ENCODE measurements at places on chromosomes 2 and 18. TPM values are rescaled to one million over a fixed set of nuclear protein-coding genes. Genes with fewer than 3 reads are reported as not detected.

Gene SLC40A1
- 5.0 TPM for total RNA-seq

Gene TFCP2L1
- 0.10 TPM for total RNA-seq

Gene MGAT4A
- 109 TPM for total RNA-seq

Gene TXNL1
- 66.2 TPM for total RNA-seq

DNA sequence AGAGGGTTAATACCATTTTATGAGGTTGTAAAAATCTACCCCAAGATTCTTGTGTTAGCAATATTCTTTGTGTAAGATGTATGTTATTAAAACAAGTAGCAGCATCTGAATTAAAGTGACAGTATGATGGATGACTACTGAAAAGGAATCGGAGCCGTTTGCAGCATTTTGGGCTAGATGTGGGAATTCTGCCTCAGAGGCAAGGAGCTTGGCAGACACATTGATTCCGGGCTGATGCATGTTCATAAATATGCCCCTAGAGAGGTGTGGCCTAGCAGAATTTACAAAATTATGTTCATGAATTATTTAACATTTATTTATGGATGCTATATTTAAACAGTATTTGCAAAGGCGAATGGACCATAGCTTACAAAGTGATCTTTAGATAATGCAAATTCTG, 389.0 kb upstream of the ETAA1 start:
- no peak for DNase-seq

- no peak for DNase-seq
These were observed 1076.5 kb upstream of the ZEB2 start for GRCh38 chr2:145596416-145596815.

DNA sequence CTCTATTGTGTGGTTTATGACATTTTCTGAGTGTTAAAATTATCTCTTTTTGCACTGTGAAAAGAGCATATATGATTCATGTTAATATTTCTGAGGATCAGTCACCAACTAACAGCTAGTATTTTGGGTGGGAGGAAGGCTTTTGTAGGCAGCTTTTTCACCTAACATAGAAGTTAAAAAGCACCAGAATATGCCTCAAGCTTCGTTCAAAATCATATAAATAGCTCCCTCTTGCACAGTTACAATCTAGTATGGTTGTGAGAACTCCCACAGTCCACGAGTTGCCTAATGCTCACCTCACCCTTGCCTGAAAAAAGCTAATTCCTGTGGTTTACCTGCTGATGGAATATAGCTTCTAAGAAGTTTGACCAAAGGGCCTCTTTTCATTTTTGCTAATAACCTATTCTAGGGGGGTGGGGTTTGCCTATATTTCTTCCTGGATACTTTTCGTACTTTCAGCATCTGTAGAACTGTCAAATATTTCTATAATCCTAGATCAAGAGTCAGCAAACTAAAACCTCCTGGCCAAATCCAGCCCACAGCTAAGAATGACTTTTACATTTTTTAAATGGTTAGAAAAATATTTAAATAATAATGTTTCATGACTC, 167.1 kb upstream of the FOSL2 start:
- no peak for DNase-seq

DNA sequence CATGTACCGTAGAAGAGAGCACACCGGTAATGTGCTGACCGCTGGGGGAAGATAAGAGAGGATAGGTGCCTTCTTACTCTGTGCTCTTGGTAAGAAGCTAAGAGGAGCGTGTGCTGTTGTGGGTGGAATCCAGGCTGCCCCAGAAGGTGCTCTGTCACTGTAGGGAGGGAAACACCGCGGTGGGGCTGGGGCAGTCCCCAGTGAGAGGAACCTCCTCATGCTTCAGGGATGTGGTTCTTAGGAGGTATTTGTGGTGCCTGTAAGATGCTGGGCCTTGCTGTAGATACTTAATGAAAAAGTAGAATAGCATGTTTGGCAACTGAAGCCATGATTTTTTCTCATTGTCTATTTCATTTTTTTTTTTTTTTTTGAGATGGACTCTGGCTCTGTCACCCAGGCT, 1.1 kb downstream of the COLEC11 start:
- peak; percentile 75 for DNase-seq

DNA sequence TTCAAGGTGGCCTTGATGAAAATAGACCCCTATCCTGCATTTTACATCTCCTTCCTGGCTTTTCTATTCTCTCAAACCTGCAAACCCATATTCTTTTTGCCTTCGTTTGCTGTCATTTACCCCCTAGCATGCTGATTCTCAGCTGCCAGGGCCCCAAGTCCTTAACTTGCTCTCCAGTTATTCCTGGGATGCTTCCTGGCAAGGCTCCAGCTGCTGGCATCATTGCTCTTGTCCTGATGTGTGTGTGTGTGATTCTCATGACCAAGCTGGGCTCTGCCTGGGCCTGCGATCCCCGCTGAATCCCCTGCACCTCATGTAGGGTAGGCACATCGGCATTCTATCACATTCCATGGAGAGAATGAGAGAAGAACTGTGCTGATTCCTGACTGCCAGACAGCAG, 11.9 kb downstream of the NPAS2 start:
- no peak for DNase-seq

DNA sequence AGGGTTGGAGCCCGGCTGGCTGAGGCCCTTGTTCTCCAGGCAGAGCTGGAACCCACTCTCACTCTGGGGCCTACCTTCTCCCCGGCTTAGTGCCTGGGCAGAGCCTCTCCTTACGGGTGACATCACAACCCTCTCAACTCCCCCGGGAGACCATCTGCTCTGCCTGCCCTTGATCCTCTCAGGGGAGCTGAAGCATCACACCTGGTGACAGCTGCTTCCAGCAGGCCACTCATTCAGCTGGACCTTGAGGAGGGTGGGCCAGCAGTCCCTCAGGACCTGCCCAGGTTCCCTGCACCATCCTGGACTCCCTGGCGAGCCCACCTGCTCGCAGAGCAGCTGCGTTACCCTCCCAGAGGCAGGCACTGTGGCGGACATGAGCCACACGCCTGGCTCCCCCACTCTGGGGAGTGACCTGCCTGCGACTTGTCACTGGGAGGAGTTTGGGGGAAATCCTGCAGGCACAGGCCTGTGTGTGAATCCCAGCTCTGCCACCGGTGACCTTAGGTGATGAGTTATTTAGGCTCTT, 13.1 kb downstream of the HS6ST1 start:
- no peak for DNase-seq

- no peak for DNase-seq
These were observed 270.0 kb upstream of the FN1 start for GRCh38 chr2:215705771-215706361.

DNA sequence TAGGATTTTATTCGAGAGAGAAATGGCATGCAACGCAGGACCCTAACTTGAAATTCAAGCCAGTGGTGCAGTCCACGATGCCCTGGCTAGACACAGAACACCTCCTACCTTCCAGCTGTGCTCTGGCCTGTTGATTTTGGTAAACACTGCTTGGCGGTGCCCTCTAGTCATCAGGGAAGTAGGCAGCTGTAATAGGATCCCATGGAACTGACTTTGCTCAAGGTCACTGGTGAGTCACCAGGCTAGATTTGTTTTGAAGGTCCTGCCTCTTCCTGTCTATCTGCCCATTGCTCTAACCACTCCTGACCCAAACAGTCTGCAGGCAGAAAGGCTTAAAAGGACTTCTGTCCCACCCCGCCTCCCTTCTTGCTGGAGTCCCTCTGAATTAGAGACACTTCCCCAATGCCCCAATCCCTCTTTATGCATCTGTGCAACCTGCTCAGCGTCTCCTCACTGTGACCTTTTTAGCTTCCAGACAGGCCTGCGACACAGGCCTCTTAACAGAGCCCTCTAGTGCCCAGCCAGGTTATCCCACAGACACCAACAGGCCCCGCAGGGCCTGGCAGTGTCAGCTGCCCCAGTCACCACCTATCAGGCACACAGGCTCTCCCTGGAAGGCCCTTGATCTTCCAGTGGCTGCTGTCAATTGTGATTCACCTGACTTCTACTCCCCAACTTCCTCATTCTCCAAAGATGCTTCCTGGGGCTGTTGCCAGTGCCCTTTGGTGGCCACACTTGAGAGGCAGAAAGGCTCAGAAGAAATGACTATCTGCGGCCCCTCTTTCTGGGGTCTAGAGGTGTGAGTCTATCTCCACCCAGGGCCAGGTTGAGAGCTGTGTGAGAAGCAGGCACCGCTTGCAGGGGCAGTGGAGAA, 5.2 kb downstream of the TMEM127 start:
- peak; percentile 33 for DNase-seq

GRCh38 chr2:219759801-219760200, 132.4 kb downstream of the SLC4A3 start:
- no peak for DNase-seq

GRCh38 chr18:80135136-80135535, 26.1 kb downstream of the ADNP2 start:
- DNase-seq: no peak

DNA sequence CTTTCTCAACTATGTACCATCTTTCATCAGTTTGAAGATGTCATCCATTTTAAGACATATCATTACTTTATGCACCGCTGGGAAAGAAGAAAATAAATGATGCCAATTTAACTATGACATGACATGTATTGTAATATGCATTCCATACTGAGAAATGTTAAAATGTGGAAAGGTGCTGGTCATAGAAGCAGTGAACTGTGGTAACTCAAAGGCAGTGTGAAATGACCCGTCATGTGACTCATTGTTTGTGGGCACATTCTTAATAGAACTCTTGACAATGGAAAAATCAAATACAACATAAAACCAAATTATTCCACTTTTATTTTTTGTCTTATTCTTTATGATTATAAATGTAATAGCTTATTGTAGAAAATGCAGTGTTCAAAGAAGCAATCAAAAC, 455.0 kb upstream of the ST6GAL2 start:
- no peak for DNase-seq

DNA sequence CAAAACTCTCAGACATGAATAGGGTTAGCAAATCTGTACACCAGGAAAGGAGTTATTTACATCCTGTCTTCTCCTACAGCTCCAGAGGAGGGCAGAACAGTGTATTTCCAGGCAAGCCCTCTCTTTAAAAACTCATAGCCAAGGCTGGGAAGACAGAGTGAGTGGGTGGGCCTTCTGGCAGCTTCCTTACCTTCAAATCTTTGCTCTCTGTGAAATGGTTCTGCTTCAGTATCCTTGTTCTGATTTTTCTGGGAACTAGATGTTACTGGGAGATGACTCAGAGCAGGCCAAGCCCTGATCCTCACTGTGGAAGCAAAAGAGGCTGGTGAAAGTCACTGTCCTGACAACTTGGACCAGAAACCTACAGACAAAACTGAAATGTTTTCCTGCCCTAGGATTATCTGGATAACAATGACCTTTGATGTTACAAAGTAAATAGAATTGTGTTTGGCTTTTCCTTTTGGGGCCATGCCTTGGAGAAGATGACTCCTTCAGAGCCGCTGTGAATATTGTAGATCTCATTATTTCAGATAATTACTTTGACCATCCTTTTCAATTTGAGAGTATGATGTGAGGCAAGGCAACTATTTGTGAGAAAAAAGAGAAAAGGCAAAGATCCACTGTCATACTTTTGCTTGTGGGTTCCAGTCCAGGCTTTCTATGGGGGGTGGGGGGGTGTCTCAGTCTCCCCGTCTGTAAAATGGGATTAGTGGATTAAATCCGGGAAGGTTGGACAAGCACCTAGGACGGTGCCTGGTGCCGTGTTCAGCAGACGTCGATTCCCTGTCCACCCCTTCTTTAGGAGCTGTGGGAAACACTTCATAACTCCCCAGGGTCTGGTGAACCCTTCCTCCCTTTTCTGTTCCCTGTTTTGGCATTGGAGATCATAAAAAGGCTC, 644 bp upstream of the QPCT start:
- DNase-seq: no peak

- DNase-seq: peak; percentile 13
These were observed 140.4 kb downstream of the RBMS1 start for GRCh38 chr2:160353166-160353565.

DNA sequence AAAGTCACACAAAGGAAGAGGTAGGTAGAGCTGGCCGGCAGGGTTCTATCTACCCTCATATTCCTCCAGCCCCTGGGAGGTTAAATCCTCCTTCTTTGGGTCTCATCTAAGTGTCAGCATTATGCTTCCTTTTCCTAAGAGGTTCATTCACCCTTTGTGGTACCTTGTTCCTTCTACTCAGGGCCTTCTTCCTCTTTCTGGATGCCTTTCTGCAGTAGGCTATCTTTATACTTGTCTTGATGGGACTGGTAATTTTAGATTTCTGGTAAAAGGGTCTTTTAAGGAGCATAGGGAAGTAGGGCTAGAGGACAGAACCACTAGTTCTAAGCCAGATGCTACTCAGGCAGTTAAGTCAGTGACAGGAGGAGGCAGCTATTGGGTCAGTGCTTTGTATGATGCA, 13.7 kb upstream of the TNP1 start:
- DNase-seq: no peak

GRCh38 chr2:167411367-167411766, 523.1 kb downstream of the XIRP2 start:
- no peak for DNase-seq

DNA sequence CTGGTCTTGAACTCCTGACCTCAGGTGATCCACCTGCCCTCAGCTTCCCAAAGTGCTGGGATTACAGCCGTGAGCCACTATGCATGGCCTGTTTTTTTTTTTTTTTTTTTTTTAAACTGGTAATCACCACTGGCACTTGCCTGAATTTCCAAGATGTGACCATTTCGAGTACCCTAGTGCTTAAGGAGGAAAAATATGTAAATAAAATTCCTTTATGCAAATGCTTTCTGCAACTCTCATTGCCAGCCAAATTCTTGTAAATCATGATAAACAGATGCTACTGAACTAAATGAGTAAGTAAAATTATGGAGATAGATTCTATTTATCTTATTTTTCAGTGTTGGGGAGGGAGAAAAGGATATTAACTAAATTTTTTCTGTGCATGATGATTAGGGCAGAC, 18.6 kb downstream of the CDCA7 start:
- DNase-seq: no peak

- DNase-seq: peak; percentile 74
These were observed 86.0 kb downstream of the DTNB start for GRCh38 chr2:25587361-25587760.

DNA sequence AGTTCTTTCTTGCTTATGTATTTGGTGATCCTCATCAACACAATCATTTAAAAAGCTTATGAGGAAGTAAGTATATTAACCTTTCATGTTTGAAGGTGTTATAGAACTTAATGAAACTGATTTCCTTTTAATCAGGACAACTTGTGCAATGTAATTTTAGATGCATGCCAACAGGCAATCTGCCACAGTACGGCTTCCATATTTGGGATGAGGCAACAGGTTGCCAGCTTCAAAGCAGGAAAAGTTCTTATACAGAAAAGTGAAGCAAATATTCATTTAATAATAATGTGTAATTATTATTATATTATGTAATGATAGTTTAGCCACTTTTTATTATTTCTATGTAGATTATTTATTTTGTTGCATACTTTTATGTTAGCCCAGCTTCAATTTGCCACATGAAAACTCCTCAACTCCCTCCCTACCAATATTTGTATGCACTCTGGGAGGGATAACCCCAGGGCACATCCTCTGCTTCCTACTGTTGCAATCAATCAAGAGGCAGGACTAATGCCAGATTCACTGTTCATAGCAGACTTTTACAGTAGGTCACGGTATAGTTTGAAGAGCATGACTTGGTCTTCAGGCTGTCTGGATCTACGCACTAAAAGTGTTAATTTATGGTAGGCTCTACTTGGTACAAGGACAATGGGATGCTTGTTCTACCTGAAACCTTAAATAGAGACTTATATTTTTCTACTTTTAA, 277.2 kb downstream of the AGPS start:
- DNase-seq: no peak

All from activated T-cell treated with anti-CD3 and anti-CD28 coated beads, Interleukin-2, amount 50 U/mL, for 72 hours (primary cell).